ENCODE measurements at places on chromosomes 13 and 19.

GRCh38 chr19:5718037-5718578, 1.8 kb downstream of the LONP1 start:
- H3K4me3 ChIP-seq: peak overlapping the region; percentile 93
- H3K36me3 ChIP-seq: peaks cover 8% of the 10 kb centered on the region
- peaks cover 9% of the 10 kb centered on the region for H3K4me1 ChIP-seq
- peak; percentile 52 for DNase-seq

DNA sequence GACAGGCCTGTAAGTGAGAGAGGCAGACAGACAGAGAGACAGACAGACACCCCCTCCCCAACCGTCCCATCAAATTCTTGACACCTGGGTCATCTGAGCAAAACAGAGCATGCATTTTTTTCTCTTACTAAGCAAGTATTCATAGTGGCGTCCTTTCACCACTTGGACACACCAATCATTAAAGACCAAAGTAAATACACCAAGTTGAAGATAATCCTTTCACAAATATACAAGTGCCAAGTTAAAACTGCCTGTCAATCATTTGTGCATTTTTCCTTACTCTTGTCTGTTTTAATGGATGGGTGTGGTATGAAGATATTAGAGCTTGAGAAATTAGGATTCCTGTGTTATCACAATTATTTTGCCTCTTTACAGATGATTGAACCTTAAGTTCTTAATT, 337.3 kb downstream of the ATP8A2 start:
- H3K27me3 ChIP-seq: no peaks in the 10 kb centered on the region
- H3K4me1 ChIP-seq: no peaks in the 10 kb centered on the region
- H3K4me3 ChIP-seq: no peak overlapping the region
- no peak overlapping the region for H3K27ac ChIP-seq
- no peak for DNase-seq

DNA sequence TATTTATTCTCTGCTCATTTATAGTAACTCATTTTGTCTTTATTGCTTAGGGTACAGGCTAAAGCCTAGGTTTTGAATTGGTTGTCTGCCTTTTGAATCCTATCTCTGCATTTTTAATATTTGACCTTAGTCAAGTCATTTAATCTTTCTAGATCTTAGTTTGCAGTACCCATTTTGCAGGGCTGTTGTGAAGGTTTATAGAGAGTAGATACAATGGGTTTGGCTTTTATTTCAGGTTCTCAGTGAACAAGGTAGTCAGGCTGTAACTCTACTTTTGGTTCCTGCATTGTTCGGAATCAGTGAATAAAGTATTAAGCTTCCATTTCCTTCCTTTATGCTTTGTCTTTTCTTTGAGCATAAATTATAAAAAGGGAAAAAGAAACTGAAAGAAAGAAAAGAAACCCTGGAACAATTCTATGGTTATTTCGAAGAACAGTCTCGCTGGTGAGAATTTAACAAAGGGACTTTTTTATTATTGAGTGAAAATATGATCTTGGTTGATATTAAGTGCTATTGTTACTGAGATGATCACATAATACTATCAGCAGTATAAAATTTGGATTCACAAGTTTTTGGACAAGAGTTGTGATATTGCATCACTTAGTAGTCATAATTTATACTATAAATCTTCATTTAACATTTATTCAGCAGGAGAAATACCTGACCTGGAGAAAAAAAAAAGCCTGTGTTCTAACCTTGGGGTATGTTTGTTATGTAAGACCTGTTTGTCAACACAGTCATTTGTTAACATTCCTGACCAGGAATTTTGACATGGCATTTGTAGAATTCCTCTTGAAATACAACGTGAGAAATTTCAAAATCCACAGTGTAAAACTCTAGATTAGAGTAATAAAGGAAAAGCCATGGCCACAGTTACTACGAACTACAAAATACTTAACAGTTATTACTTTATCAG, 91.3 kb downstream of the ZMYM2 start:
- H3K36me3 ChIP-seq: no peaks in the 10 kb centered on the region
- H3K4me1 ChIP-seq: no peaks in the 10 kb centered on the region
- H3K4me3 ChIP-seq: no peak overlapping the region
- H3K27me3 ChIP-seq: no peaks in the 10 kb centered on the region
- no peak overlapping the region for H3K27ac ChIP-seq

DNA sequence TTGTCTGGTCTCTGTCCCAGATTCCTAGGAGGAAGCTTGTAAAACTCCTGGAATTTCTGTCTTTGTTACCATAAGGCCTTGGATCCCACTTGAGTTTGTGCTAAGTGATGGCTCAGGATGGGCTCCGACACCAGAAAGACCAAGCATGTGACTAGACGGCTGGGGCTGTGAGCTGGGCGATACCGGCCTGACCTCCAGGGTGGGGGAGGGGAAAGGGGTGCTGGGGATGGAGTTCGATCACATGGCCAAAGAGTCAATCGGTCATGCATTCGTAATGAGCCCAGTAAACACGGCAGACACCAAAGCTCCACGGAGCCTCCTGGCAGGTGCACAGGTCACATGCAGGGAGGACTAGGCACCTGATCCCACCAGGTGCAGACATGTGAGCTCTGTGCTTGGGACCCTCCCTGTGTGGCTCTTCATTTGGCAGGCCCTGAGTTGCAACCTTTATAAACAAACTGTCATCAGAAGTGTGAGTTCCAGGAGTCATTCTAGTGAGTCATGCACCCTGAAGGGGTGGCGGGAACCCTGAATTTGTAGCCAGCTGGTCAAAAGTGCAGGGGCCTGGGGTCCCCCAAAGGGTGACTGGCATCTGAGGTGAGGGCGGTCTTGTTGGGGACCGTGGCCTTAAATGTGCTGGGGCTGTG, 27.1 kb downstream of the ELAVL1 start:
- no peak for DNase-seq
- H3K4me3 ChIP-seq: no peak overlapping the region
- H3K36me3 ChIP-seq: peaks cover 29% of the 10 kb centered on the region

- no peaks in the 10 kb centered on the region for H3K27me3 ChIP-seq
- no peak overlapping the region for H3K4me3 ChIP-seq
- H3K36me3 ChIP-seq: no peaks in the 10 kb centered on the region
- no peak overlapping the region for H3K27ac ChIP-seq
- peaks cover 3% of the 10 kb centered on the region for H3K4me1 ChIP-seq
- peak; percentile 23 for DNase-seq
Observed at GRCh38 chr13:108947551-108948030, 318.2 kb downstream of the MYO16 start.

DNA sequence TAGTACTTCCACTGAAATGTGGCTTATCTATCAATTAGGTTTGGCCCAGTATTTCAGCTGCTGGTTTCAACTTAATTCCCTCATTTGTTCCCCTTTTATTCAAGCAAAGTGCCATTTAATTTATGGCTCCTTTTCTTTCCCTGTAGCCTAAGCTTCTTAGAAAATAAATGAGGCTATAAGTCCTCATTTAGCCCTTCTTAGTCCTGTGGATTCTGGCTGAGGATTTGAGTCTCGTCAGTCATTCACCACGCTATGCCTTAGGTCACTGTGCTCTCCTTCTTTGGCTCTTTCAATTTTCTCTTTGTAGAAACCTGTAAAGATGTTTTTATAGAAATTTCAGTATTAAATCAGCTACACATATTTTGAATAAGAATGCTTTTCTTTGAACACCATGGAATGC, 579.1 kb downstream of the GPC6 start:
- no peaks in the 10 kb centered on the region for H3K36me3 ChIP-seq
- DNase-seq: no peak
- no peak overlapping the region for H3K4me3 ChIP-seq
- no peaks in the 10 kb centered on the region for H3K4me1 ChIP-seq

- no peak overlapping the region for H3K27ac ChIP-seq
- DNase-seq: no peak
- H3K27me3 ChIP-seq: no peaks in the 10 kb centered on the region
- no peak overlapping the region for H3K4me3 ChIP-seq
- H3K36me3 ChIP-seq: no peaks in the 10 kb centered on the region
Observed at GRCh38 chr19:37955986-37956385, 49.0 kb downstream of the SIPA1L3 start.

DNA sequence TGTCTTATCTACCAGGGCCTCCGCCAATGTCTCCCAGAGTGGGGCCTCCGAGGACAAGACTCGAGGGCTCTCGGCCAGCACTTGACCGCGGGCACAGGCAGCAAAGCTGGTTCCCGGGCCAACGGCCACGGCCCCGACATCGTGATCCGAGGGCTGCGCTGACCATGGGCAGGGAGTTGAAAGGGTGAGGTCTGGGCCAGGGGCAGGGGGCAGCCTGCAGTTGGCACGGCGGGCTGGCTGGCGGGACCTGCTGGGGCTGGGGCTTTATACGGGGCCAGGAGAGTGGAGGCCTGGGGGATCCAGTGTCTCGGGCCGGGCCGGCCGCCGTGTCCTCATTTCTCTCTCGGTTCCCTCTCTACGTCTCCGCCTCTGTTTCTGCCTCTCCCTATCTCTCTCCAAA, 9.8 kb upstream of the LINGO3 start:
- peaks cover 3% of the 10 kb centered on the region for H3K36me3 ChIP-seq
- H3K27ac ChIP-seq: no peak overlapping the region
- no peak for DNase-seq
- no peak overlapping the region for H3K4me3 ChIP-seq

GRCh38 chr19:6480848-6481415, 655 bp downstream of the DENND1C start:
- H3K36me3 ChIP-seq: no peaks in the 10 kb centered on the region
- H3K27me3 ChIP-seq: no peaks in the 10 kb centered on the region
- H3K4me1 ChIP-seq: no peaks in the 10 kb centered on the region
- H3K27ac ChIP-seq: no peak overlapping the region
- no peak for DNase-seq
- H3K4me3 ChIP-seq: no peak overlapping the region

- H3K4me1 ChIP-seq: no peaks in the 10 kb centered on the region
- no peak for DNase-seq
- no peaks in the 10 kb centered on the region for H3K27me3 ChIP-seq
- peaks cover 2% of the 10 kb centered on the region for H3K36me3 ChIP-seq
- no peak overlapping the region for H3K27ac ChIP-seq
Observed at GRCh38 chr19:57807541-57807940, 7.2 kb downstream of the ZNF552 start.

- no peaks in the 10 kb centered on the region for H3K27me3 ChIP-seq
- H3K4me1 ChIP-seq: no peaks in the 10 kb centered on the region
- H3K4me3 ChIP-seq: no peak overlapping the region
- H3K36me3 ChIP-seq: no peaks in the 10 kb centered on the region
- no peak for DNase-seq
Observed at GRCh38 chr19:45168767-45169351, 8.1 kb upstream of the NKPD1 start.

DNA sequence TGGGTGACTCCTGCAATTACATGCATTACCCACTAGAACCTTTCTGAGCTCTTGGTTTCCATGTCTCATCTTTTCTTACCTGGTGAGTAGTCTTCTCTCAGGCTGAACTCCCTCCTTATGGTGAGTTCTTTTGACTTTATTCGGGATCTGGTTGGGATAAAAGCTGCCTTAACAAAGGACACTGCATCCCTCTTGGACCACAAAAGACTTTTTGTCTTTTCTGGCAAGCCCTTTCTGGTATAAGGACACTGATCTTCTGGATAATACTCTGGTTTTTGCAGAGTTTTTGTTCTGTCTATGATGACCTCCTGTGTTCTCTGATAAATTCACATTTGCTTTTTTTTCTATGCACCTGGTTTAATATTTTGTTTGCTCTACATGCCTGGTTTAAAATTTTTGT, 66.7 kb downstream of the SLITRK1 start:
- H3K4me3 ChIP-seq: no peak overlapping the region
- no peaks in the 10 kb centered on the region for H3K4me1 ChIP-seq
- no peak for DNase-seq
- H3K36me3 ChIP-seq: no peaks in the 10 kb centered on the region

DNA sequence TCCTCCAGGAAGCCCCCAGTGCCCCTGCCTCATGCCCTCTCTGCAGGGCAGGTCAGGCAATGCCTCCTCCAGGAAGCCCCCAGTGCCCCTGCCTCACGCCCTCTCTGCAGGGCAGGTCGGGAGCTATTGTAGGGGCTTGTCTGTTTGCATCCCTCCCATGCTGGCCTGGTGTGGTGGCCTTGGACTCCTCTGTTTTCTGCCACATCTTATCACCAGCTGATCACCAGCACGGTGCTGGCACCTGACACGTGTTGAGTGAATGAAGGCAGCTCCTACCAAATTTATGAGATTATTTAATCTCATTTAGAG, 51.5 kb upstream of the C13orf46 start:
- H3K36me3 ChIP-seq: peaks cover 43% of the 10 kb centered on the region
- no peaks in the 10 kb centered on the region for H3K27me3 ChIP-seq
- H3K27ac ChIP-seq: peak overlapping the region; percentile 72

- no peaks in the 10 kb centered on the region for H3K36me3 ChIP-seq
- peaks cover 32% of the 10 kb centered on the region for H3K27me3 ChIP-seq
- no peak for DNase-seq
- no peak overlapping the region for H3K27ac ChIP-seq
Observed at GRCh38 chr19:42165146-42165545, 32.9 kb upstream of the POU2F2 start.

GRCh38 chr13:104288496-104288895, 1222.3 kb upstream of the SLC10A2 start:
- no peaks in the 10 kb centered on the region for H3K4me1 ChIP-seq
- H3K4me3 ChIP-seq: no peak overlapping the region
- no peak overlapping the region for H3K27ac ChIP-seq
- DNase-seq: no peak

GRCh38 chr13:45737571-45738017, 35.5 kb downstream of the CBY2 start:
- no peaks in the 10 kb centered on the region for H3K27me3 ChIP-seq
- H3K4me1 ChIP-seq: no peaks in the 10 kb centered on the region
- H3K27ac ChIP-seq: no peak overlapping the region

- H3K4me1 ChIP-seq: peaks cover 4% of the 10 kb centered on the region
- no peaks in the 10 kb centered on the region for H3K36me3 ChIP-seq
- H3K4me3 ChIP-seq: no peak overlapping the region
- peak overlapping the region; percentile 11 for H3K27ac ChIP-seq
- peak; percentile 82 for DNase-seq
Observed at GRCh38 chr19:2722541-2723344, 1.6 kb upstream of the DIRAS1 start.

DNA sequence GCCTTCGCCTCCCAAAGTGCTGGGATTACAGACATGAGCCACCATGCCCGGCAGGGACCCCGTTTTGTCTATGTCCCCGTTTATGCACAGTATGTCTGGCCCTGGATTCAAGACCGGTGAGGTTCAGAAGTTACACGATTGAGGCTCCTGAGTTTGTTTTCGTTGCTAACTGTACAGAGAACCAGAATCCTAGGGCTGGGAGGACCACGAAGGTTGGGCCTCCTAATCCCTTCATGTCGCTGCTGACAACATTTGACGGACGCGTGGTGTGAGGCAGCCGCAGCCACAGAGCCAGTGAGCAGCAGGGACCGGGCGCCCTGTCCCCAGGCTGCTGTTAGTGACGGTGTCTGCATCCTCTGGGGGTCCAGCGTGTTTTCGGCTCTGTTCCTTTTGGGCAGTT, 91.4 kb downstream of the ATP11A start:
- H3K4me3 ChIP-seq: no peak overlapping the region
- peaks cover 2% of the 10 kb centered on the region for H3K4me1 ChIP-seq
- no peak overlapping the region for H3K27ac ChIP-seq
- no peaks in the 10 kb centered on the region for H3K27me3 ChIP-seq
- H3K36me3 ChIP-seq: no peaks in the 10 kb centered on the region
- no peak for DNase-seq
